ENCODE measurements at places on chromosomes 4 and X. TPM values are rescaled to one million over a fixed set of nuclear protein-coding genes. Genes with fewer than 3 reads are reported as not detected.

XK gene
- not detected for total RNA-seq

STX18 gene
- total RNA-seq, result 26.4 TPM

CXCL5 gene
- total RNA-seq, result 17.5 TPM

ASB9 gene
- 10.6 TPM for total RNA-seq

MSN gene
- total RNA-seq, result 816 TPM

SUPT20HL2 gene
- total RNA-seq, result not detected

DAPP1 gene
- not detected for total RNA-seq

GPR50 gene
- total RNA-seq, result not detected

NDST4 gene
- not detected for total RNA-seq

GAGE13 gene
- not detected for total RNA-seq

AVPR2 gene
- total RNA-seq, result not detected

NXF2 gene
- not detected for total RNA-seq

DMRTC1B gene
- not detected for total RNA-seq

TAF7L gene
- total RNA-seq, result 1.7 TPM

TCEAL9 gene
- 106 TPM for total RNA-seq

ADGRL3 gene
- 1.1 TPM for total RNA-seq

XKRX gene
- total RNA-seq, result 0.23 TPM

SPANXB1 gene
- total RNA-seq, result not detected

TLR10 gene
- not detected for total RNA-seq

GAGE12E gene
- total RNA-seq, result not detected

IL9R gene
- total RNA-seq, result not detected

BEX5 gene
- total RNA-seq, result not detected

CCKAR gene
- total RNA-seq, result not detected

TMPRSS11E gene
- not detected for total RNA-seq

ZBTB49 gene
- total RNA-seq, result 3.6 TPM

Measured in glomerular endothelial cell (primary cell).